Colonic mucosa (tissue), 4 donors: ENCODE measurements at places on chromosomes 3 and 15.

DNA sequence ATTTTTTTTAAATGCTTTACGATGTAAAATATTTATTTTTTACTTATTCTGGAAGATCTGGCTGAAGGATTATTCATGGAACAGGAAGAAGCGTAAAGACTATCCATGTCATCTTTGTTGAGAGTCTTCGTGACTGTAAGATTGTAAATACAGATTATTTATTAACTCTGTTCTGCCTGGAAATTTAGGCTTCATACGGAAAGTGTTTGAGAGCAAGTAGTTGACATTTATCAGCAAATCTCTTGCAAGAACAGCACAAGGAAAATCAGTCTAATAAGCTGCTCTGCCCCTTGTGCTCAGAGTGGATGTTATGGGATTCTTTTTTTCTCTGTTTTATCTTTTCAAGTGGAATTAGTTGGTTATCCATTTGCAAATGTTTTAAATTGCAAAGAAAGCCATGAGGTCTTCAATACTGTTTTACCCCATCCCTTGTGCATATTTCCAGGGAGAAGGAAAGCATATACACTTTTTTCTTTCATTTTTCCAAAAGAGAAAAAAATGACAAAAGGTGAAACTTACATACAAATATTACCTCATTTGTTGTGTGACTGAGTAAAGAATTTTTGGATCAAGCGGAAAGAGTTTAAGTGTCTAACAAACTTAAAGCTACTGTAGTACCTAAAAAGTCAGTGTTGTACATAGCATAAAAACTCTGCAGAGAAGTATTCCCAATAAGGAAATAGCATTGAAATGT, 15.6 kb downstream of the THBS1 start:
- DNase-seq: no peak
- peak overlapping the region; percentile 48 for H3K27ac ChIP-seq
- no peak overlapping the region for H3K4me3 ChIP-seq
- H3K36me3 ChIP-seq: peaks cover 4% of the 10 kb centered on the region
- H3K4me1 ChIP-seq: peaks cover 8% of the 10 kb centered on the region
- H3K27me3 ChIP-seq: no peaks in the 10 kb centered on the region

- no peaks in the 10 kb centered on the region for H3K4me1 ChIP-seq
- no peak overlapping the region for H3K4me3 ChIP-seq
- no peak for DNase-seq
Measured at GRCh38 chr3:114144909-114145688, 33.8 kb downstream of the DRD3 start.

- peaks cover 6% of the 10 kb centered on the region for H3K4me1 ChIP-seq
- DNase-seq: no peak
- no peak overlapping the region for H3K4me3 ChIP-seq
- H3K36me3 ChIP-seq: no peaks in the 10 kb centered on the region
- no peaks in the 10 kb centered on the region for H3K27me3 ChIP-seq
Measured at GRCh38 chr15:75721923-75722870, 9.5 kb upstream of the CSPG4 start.

DNA sequence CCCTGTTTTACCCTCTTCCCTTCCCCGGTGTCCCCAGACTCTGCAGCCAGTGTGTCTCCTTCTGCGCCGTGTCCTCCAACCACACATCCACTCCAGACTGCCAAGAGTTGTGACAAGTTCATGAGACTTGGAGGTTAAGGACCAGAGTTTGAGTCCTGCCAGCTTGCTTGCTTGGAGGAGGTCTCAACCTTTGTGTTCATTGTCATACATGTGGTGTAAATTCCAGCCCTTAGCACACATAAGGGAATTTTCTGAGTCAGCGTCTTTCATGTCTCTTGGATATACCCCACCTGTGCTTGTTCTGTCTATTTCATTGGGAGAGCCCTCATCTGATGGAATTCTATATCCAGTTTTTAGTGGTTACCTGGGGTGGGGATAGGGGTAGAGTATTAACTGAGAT, 13.3 kb downstream of the CORO2B start:
- no peak overlapping the region for H3K4me3 ChIP-seq
- no peaks in the 10 kb centered on the region for H3K36me3 ChIP-seq
- H3K4me1 ChIP-seq: no peaks in the 10 kb centered on the region
- no peak overlapping the region for H3K27ac ChIP-seq
- no peak for DNase-seq
- H3K27me3 ChIP-seq: no peaks in the 10 kb centered on the region

- H3K4me1 ChIP-seq: no peaks in the 10 kb centered on the region
- H3K27me3 ChIP-seq: no peaks in the 10 kb centered on the region
Measured at GRCh38 chr15:37978231-37978630, 43.8 kb downstream of the TMCO5A start.
